Progenitor cell of endocrine pancreas (in vitro differentiated cells): ENCODE measurements at places on chromosomes 12 and 14.

DNA sequence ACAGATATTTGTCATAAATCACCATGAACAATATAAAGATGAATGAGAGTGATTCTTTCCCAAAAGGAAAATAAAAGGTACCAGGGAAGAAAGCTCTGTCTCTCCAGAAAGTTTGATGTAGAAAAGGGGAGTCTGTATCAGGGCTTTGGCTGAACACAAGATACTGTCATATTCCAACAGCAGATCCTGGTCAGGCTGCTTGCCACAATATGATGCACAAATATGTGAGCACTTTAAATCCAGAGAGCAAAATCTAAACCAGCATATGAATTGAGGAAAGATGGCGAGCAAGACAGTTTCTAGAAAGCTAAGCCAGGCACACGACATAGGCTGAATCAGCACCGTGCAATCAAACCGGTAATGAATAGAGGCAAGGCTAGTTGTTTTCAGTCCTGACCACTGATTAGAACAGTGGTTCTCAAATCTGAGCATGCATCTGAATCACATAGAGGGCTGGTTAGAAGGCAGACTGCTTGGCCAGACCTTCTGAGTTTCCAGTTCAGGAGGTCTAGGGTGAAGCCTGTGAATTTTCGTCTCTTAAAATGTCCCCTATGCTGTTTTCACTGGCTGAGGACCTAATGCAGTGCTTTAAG lies 60.7 kb downstream of the PLCZ1 start:
- DNase-seq = no peak

DNA sequence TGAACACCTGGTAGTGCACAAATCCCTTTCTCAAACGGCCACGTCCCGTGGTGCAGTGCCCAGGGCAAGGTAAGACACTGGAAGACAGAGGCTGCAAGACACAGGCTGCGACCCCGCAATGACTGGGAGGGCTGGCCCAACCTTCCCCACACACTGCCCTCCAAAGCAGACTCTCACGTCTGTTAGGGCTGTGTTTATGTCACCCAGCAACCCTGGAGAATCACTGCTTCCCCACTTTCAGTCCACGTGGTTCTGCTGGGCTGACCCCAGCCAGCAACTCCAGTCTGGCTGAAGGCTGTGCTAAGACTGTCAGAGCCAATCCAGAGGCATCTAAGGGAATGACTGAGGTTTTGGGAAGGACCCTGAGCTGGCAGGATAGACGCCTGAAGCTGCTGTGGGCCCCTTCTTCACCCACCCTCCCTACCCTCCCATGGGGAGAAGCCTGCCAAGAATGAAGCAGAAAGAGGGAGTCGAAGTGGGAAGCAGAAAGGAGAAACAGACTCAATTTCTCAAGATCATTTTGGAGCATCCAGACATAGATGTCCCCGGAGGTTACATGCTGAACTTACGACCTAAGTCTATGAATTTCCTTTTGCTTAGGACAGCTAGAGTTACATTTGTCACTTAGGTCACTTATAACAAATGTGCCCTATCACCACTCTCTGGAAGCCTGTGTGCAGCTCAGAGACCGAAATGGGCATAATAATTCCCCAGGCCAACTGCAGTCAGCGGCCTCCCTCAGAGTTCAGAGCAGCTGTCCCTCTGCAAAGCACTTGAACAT lies 11.7 kb downstream of the KDM2B start:
- no peak for DNase-seq

DNA sequence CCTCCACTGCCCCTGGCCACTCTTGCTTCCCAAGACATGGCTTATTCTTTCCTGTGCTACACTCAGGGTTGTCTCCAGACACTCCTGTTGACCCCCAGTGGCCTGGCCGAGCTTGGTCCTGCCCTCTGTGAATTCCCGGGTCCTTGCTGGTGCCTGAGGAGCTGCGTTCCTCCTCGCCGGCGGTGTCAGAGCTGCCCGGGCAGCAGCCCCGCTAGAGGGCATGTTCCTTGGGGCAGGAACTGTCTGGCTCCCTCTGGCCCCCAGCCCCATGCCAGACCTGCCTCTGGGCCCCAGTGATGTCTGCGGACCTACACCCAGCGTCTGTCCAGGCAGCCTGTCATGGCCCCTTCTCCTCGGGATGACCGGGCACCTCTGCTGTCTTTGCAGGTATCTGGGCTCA lies 68.4 kb downstream of the AACS start:
- DNase-seq = no peak

GRCh38 chr12:19245106-19245505 lies 115.6 kb downstream of the PLEKHA5 start:
- DNase-seq = no peak

- no peak for DNase-seq
Measured at GRCh38 chr12:68479896-68480291, 130.8 kb upstream of the RAP1B start.

GRCh38 chr12:75702477-75703093 lies 191.2 kb upstream of the KRR1 start:
- no peak for DNase-seq

DNA sequence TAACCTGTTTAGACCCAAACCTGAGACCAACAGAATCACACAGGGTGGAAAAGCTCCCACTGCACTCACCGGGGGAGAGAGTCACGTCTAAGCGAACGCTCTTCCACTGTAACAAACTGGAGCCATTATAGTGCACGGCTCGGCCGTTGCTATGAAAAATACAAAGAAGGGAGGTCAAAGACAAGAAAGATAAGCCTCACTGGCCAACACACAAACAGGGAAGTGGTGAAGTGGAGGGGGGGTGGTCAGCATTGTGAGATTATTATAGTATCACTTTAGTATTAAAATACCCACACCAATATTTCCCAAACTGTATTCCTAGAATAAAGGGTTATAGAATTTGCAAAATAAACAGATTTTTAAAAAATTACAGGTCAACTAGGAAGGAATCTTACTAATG lies 90.9 kb downstream of the TRAFD1 start:
- no peak for DNase-seq

DNA sequence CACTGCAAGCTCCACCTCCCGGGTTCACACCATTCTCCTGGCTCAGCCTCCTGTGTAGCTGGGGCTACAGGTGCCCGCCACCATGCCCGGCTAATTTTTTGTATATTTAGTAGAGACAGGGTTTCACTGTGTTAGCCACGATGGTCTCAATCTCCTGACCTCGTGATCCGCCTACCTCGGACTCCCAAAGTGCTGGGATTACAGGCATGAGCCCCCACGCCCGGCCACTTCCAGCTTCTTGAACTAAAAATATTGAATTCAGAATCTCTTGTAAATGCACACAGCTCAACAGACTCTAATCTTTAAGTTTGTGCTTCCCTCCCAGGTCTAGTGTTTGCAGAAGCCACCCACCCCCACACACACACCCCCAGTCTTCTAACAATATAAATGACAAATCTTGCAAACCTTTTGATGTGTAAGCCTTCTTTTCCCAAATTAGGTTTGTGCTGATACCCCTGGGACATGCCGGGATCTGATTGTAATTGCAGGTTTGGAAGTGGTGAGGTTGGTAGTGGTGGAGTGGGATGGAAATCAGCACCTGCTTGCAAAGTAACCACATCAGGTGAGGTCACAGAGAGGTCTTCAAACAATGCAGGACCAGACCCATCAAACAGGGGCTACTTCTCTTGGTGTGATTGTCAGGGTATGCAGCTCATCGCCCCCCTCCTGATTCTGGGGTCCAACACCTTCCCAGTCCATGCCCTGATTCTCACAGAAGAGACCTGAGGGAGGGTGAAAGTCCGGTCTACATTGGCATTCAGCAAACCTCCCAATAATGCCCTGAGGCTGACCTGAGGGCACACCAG lies 51.4 kb upstream of the GPR132 start:
- no peak for DNase-seq

DNA sequence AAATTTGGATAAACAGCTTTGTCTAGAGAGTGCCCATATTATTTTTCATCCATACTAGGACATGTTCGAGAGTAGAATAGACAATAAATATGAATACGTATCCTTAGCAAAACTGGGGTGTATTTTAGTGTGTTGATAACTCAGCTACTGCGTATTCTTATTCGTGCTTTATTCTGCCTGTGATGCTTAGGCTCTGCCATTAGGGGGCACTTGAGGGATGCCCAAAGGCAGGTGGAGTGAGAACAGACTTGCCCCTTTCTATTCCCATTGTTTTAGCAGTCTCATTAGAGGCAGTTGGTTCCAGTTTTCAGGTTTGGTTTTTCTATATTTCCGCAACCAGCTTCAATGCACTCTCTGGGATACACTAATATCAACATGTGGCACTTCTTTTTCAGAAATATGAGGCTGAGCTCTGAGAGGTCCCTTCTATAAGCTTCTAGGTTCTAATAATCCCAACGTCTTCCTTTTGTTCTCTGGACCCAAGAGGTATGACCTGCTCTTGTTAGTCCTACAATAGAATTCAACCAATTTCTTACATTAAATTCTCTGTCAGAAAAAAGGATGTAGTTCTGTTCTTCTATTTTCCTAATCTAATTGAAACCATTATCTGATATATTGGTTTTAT lies 985.7 kb upstream of the FBXO33 start:
- peak; percentile 22 for DNase-seq

GRCh38 chr14:49975799-49976198 lies 82.9 kb downstream of the ARF6 start:
- no peak for DNase-seq

DNA sequence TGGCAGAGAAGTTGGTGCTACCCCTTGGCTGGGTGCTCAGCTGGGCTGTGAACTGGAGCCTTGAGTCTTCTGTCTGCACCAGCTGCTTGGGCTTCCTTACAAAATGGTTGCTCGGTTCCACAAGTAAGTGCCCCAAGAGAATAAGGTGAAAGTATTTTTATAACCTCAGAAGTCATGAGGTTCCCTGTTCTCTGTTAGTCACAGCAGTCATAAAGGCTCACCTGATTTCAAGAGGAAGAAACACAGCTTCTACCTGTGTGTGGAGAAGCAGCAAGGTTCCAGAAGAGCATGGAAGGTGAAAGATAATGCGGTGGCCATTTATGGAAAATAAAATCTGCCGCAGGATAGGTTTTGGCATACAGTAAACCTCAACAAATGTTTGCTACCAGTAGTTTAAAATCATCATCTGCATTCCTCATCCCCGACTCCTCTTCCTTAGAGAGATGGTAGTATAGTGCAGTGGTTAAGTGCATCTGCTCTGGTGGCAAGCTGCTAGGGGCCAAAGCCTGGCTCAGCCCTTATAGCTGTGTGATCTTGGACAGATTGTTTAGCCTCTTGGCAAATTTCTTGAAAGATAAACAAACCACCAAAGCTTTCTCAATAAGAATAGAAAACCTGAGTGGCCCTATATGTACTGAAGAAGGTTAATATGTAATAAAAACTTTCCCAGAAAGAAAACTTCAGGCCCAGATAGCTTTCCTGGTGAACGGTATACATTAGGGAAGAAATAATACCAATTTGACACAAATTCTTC lies 32.4 kb downstream of the TPCN1 start:
- DNase-seq = no peak

DNA sequence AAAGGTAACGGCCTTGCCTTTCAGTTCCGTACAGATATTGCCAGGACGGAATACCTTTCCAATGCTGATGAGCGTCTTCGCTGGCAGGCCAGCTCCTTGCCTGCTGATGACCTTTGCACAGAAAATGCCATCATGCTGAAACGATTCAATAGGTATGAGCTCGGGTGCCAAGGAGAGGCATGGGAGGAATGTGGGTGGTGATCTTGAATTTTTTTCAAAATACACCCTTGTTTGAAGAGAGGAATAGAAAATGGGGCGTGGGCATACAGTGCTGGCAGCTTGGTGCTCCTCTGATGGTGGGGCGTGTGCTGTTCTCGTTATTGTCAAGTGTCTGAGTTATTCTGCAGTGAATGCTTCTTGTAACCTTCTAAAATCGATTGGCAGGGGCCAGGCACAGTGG lies 52.5 kb downstream of the HSP90AA1 start:
- DNase-seq = no peak

DNA sequence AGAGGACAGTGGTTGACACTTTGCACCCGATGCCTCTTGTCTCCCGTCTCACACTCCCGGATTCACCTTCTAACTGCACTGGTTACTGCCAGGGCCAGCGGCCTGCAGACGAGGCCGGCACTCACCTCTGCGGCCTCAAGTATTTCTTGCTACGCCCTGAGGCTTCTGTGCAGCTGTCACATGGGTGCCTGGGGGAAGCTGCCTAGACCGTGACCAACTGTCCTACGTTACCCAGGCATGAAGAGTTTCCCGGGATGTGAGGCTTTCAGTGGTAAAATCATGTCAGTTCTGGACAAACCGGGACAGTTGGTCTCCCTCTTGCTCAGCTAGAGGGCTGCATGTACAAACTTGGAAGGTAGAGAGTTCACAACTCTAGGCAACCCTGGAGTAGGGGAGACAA lies 274.5 kb downstream of the GLT1D1 start:
- DNase-seq = no peak

DNA sequence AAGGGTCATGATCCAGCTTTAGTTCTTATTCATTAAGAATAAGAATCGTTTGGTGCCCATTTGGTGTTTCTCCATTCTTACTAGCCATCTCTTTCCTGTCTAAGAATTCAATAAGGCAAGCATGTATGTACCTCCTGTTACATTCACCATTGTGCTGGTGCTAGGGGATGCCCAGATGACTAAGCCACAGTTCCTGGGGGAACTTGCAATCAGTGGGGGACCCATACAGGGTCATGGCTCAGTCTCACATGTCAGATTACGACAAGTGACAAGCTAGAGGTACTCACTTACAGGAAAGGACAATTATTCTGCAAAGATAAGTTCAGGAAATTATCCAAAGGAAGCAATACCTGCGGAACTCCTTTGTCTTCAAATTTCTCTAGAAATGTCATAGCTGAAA lies 125.4 kb downstream of the STXBP6 start:
- no peak for DNase-seq

- DNase-seq = no peak
Measured at GRCh38 chr12:50537538-50537919, 32.7 kb downstream of the DIP2B start.

DNA sequence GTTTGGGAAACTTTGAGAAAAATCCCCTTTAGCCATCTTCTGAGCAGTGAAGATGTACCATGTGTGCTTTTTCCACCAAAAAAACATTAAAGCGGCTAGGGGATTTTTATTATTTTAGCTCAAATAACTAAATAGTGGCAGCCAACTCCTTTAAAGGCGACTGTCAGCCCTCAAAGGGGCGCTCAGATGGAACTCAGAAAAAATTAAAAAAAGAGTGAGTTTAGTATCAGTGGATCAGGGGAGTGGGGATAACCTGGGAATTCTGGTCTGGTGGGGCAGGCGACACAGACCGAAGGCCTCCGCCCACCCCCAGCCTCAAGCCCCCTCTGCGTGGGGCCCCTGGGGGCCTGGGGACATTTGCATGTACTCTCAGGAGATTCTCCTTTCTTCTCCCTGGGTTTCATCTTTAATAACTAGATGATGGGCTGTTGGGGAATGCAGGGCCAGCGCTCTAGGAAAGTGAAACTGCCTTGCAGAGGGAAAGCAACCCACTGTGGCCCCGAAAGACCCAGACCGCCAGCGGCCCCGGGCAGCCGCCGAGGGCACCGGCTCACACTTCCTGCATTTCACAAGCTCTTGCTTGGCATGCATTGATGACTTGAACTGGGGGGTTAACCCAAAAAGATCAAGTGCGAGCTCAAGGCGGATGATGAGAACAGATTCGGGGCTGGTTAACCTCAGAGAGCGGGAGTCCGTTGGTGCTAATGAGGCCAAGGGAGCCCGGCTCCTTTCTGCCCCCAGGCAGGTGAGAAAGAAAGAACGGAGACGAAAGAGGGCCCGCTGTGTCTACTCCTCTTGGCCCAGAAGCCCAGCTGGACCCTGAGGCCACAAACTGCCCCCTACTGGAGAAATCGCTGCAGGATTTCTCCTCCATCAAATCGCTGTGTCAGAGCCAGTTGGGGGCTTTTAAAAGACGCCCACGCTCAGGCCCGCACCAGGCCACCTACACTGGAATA lies 7.3 kb upstream of the BATF start:
- DNase-seq = no peak
